Immature natural killer cell (primary cell): ENCODE measurements at places on chromosomes 4 and X.

DNA sequence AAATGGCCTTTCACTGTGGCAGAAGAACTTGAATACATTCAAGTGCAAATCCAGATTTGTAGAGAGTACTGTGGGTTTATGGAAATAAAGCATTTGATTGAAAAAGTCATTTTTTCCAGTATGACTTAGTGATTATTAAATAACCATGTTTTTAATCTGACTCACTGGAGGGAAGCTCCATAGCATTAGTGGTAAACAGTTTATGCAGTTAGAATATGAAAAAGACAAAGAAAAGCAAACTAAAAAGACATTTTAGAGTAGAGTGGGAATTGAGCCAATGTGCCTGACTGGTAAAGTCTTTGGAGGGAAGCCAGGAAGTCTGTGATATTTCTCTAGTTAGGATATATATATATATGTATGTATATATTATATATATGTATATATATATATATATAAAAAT lies 53.4 kb downstream of the FAT4 start:
- no peak for DNase-seq

DNA sequence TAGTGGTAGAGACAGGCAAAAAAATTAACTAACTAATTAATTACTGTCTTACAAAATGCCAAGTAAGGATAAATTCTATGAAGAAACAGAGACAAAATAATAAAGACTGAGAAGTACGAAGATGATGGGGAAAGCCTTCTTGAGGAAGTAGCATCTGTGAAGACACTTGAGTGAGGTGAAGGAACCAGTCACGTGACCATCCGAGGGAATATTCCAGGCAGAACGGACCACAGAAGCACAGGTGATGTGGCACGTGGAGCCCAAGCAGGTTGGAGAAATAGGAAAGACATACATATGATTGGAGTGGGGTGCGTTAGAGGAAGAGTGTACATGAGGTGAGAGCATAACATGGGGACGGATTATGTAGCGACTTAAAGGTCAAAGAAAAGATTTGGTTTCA lies 30.5 kb upstream of the SPP1 start:
- no peak for DNase-seq

- DNase-seq = no peak
These were observed 93.6 kb downstream of the PDLIM5 start for GRCh38 chr4:94545296-94545695.

GRCh38 chr4:80685214-80685613 lies 345.3 kb upstream of the BMP3 start:
- DNase-seq = no peak

DNA sequence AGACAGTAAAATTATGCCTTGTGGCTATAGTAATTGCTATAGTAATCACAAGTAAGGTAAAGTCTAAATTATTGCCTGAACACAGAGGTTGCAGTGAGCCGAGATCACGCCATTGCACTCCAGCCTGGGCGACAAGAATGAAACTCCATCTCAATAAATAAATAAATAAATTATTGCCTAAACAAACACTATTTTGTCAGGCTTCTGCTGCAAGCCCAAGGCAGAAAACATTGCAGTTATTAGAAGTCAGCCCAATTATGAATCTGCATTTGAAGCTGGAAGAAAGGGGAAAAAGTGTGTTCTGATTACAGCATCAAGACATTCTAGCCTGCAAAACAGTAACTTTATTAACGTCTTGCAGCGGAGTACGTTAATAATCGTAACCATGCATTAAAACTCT lies 17.1 kb downstream of the HSD17B13 start:
- no peak for DNase-seq

DNA sequence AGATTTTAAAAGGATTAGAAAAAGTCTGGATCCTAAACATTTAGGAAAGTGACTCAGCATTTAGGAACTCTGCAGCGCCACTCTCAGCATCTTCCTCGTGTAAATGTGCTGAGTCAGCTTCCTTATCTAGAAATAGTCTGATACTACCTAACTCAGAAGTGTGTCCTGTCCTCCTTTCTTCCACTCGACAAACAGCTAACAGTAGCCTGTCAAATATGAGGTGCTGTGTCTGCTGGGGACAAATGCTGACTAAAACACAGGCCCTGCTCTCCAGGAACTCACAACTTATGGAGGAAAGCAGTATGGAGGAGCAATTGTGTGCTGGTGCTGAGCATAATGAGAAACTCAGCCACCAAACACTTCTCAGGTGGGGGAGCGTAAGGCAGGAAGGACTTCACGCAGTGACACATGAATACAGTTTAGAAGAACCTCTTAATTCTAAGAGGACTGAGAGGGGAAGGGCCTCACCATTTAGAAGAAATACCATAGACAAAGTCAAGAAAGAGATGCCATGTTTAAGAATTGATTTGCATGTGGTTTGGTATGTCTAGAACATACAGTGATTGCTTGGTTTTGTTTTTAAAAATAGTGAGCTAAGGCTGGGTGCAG lies 125.3 kb downstream of the SOWAHB start:
- DNase-seq = no peak

- DNase-seq = no peak
These were observed 89.7 kb upstream of the TFDP3 start for GRCh38 chrX:133307637-133308498.
